Choroid plexus epithelial cell (primary cell): ENCODE measurements at places on chromosomes 12 and 14.
A peak's percentile ranks its signal among the peaks of the same experiment; 100 is the strongest.

DNA sequence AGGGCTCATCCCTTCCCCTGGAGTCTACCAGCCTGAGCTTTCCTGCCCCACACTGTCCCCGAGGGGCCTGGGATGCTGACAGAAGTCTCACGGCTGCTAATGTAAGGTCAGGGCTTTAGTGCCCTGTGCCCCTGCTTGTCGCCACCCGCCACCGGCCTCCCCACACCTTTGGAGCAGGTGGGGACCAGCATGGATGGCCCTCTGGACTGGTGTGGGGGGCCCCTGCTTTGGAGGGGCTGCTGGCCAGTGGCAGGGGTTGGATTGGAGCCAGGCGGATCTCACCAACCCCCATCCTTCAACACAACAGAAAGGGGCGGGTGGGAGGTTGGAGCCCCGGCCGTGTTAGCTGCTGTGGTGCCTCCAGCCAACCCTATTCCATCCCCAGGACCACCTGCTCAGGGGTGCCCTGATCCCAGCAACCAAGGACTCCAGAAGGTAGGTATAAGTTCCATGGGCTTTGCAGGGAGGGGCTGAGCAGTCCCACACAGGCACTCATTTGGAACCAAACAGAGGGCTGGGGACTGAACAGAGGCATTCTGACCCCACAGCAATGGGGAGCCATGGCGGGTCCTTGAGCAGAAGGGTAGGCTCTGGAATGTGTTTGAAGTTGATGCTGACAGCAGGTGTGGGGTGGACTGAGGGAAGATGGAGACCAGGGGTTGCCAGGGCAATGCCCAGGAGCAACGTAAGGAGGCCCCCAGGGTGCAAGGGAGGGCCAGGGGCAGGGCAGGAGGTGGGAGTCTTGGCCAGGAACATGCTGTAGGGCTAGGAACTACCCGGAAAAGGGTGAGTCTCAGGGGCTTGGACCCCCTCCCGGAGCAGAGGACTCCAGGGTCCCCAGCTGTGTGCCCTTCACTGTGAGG, 145.1 kb upstream of the C14orf180 start:
- DNase-seq: no peak

DNA sequence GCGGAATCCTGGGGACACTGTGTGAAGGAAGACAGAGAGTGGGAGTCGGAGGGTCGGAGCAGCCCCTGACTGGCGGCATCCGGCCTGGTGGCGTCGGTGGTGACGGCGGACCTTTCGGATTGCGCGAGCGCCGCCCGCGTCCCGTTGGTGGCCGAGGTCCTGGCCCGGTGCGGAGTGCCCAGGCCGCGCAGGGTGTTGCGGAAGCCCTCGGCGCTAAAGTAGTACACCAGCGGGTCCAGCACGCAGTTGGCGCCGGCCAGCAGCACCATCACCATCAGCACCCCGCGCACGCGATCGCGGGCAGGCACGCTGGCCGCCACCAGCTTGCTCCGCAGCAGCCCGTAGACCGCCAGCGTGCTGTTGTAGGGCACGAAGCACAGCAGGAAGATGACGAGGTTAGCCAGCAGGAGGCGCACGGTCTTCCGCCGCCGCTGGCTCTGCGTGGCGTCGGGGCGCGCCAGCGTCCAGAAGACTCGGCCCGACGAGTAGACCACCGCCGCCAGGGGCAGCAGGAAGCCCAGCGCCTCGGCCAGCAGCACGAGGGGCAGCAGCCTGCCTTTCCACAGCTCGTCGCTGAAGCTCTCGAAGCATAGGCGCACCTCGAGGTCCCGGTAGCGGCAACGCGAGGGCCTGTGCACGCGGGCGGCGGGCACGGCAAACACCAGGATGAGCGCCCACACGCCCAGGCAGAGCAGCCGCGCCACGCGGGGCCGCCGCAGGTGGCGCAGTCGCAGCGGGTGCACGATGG, 13.1 kb upstream of the CHD4 start:
- peak; percentile 70 for DNase-seq

DNA sequence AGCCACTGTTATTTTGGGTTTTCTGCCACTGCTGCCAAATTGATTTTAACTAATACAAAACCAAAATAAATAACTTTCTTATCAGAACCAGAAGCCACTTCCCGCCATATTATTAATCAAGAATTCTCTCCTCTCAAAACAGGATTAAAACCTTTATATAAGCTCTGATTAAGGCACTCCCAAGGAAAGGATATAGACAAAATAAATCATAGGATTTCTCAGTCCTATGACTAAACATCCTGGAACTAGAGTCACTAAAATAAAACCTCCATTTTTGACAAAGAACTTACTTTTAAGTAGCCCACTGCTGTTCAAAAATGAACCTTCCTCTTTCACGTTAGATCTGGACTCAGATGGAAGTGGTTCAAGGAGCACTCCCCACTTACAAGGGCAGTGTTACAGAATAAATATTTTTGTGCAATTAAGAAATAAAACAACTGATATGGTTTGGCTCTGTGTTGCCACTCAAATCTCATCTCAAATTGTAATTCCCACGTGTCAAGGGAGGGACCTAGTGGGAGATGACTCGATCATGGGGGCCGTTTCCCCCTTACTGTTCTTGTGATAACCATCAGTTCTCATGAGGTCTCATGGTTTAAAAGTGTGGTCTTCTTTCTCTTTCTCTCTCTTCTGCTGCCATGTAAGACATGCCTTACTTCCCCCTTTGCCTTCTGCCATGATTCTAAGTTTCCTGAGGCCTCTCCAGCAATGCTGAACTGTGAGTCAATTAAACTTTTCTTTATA, 26.4 kb downstream of the GXYLT1 start:
- no peak for DNase-seq

DNA sequence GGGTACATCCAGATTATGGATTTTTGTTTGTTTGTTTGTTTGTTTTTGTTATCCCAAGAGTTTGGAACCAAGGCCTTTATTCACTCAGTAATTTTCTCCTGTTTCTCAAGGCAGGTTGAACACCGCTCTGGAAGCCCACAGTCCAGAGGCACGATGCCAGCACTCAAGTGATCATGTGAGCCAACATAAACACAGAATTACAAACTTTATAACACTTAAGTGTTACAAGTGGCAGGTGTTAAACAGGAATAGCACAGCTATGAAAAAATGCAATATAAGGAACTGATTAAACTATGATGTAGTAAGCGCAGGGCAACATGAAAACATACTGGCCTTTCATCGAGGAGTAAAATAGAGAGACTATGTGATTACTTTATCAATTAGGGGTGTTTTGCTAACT, 1885.8 kb upstream of the SEL1L start:
- DNase-seq: no peak

DNA sequence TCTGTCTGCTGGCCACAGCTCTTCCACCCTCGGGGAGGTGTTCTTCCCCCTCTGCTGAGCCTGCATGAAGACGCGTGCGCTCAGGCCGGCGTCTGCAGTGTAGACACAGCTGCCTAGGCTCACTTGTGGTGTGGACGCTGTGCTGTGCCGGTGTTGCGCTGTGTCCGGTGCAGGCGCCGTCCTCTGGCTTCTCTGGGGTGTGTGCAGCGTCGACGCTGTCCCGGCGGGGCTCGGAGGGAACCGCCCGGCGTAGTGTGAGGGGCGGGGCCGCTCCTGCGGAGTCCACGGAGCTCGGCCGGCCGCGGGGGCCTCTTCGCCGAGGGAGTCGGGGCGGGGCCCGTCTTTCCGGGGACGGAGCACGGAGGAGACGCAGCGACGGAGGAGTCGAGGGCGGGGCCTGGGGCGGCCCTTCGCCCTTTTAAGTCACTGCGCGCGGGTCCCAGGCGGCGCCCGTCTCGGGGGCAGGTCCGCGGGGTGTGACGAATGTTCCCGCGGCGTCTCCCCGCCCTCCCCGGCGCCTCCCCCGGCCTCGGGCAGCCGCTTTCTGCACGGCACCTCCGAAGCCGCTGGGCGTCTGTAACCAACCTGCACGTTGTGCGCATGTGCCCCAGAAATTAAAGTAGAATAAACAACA, 45.2 kb downstream of the NOC4L start:
- peak; percentile 85 for DNase-seq

DNA sequence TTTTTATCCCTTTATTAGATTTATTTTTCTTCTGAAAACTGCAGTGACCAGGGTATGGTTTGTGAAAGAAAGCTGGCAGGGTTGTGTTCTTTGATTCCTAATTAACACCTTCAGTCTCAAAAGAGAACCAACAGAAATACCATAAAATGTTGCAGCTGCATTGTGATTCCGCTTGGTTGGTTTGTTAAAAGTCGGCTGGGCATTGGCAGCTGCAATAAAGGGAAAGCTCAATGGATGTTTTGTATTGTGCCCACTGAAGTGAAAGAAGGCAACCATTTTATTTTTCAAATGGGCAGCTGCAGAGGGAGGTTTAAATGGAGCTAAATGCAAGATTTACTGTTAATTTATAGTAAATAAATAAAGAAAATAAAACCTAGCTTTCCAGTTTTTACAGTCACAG, 16.7 kb downstream of the LGR5 start:
- no peak for DNase-seq

DNA sequence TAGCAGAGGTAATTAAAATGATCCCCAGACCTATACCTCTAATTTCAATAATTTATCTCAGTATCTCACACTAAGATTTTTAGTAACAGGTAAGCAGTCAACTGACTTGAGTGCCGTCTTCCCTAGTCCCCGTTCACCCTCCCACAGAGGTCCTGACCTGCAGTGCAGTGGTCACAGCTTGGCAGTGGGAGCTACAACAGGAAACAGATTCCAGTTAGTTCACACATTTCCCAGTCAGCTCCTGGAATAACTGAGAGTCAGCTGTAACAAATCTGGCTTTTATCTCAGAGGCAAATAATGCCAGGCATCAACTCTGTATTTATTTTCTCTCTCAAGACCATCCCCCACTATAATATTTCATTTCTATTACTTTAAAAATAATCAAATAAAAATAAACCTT, 308.2 kb downstream of the ATP23 start:
- peak; percentile 18 for DNase-seq

DNA sequence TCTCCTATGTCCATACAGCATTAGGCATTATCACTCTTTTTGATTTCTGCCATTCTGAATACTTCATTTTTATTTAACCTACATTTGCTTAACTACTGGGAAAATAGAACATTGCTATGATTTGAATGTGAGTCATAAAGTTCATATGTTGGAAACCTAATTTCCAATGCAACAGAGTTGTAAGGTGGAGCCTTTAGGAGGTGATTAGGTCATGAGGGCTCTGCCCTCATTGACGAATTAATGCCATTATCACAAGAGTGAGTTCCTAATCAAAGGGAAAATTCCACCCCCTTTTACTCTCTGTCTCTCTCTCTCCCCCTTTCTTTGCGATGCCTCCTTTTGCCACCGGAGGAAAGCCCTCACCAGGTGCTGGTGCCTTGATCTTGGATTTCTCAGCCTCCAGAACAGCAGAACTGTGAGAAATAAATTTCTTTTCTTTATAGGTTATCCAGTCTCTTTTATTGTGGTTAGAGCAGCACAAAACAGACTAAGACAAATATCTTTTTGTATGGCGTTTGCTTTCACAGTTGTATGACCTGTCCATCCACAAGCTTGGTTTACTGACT, 180.1 kb upstream of the ARID2 start:
- no peak for DNase-seq

GRCh38 chr12:38744041-38744440, 161.3 kb downstream of the CPNE8 start:
- peak; percentile 12 for DNase-seq

DNA sequence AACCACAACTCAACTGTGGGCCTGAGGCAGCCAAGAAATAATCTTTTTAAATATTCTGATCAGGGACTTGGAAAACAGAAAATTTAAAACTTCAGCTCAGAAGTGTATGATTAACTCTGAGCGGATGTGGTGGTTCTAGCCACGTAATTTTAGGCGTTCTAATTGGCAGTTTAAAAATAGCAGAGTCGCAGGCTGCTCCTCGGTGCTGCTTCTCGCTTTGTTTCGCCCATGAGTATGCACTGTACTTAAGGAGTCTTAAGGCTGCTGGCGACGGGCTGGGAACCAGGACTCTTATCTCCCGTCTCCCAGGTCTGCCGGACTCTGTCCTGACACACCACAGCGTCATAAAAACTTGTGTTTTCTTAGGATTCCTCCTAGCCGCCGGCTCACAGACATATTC, 113.4 kb upstream of the PELI2 start:
- peak; percentile 74 for DNase-seq

DNA sequence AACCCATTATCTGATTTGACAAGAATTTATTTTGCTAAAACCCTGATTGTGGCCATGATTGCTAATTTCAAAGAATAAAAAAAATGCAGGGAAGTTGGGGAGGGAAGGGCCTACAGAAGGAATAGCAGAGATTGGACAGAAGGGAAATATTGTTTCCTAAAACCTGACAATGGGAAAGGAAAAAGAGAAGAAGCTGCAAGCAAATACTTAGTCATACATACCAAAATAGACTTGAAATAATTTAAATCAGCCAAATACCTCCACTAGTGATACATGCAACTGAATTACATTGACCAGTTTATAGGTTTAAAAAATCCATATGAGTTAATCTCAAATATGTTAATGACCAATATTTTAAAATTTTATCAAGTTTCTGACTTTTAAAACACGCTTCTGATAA, 75.1 kb downstream of the PELI2 start:
- DNase-seq: no peak
